ENCODE measurements at places on chromosomes 4 and X. TPM values are rescaled to one million over a fixed set of nuclear protein-coding genes. Genes with fewer than 3 reads are reported as not detected.

DNA sequence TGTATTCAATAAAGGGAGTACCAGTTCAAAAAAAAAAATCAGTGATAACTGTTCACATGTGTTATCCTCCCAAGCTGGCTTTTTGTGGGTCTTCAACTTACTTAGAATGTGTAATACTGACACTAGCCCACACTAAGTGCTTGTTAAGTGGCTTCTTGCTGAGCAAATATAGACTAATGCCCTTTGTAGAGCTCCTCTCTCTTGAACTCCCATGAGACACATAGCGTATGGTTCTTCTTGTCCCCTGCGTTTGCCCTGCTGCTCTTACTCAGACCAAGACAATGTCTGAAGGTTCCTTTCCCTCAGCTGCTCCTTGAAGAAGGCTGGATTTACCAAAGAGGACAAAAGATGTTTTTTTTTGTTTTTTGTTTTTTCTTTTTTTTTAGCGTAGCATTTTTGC lies 110.9 kb downstream of the FRAS1 start:
- no peak for DNase-seq
- H3K27ac ChIP-seq, result no peak overlapping the region
- no peaks in the 10 kb centered on the region for H3K36me3 ChIP-seq
- H3K4me1 ChIP-seq, result no peaks in the 10 kb centered on the region
- H3K4me3 ChIP-seq, result no peak overlapping the region

GRCh38 chrX:153800177-153800722 lies 5.8 kb downstream of the SSR4 start:
- no peak overlapping the region for H3K4me3 ChIP-seq
- peaks cover 9% of the 10 kb centered on the region for H3K4me1 ChIP-seq
- H3K27ac ChIP-seq, result no peak overlapping the region

TCEAL6 gene
- not detected for total RNA-seq

GRCh38 chr4:71444395-71444794 lies 105.6 kb downstream of the SLC4A4 start:
- H3K4me1 ChIP-seq, result no peaks in the 10 kb centered on the region
- no peak overlapping the region for H3K27ac ChIP-seq
- no peak for DNase-seq

- H3K4me1 ChIP-seq, result no peaks in the 10 kb centered on the region
- DNase-seq, result no peak
- no peak overlapping the region for H3K27ac ChIP-seq
- H3K27me3 ChIP-seq, result no peaks in the 10 kb centered on the region
These were observed 62.9 kb upstream of the NDST3 start for GRCh38 chr4:117971403-117971802.

GLRB gene
- total RNA-seq, result 6.2 TPM

HSFX4 gene
- not detected for total RNA-seq

TEX13C gene
- total RNA-seq, result not detected

GRCh38 chrX:131621650-131622049 lies 77.8 kb downstream of the OR13H1 start:
- H3K36me3 ChIP-seq, result no peaks in the 10 kb centered on the region
- no peak overlapping the region for H3K4me3 ChIP-seq
- no peak for DNase-seq

MID1IP1 gene
- 25.1 TPM for total RNA-seq

GRCh38 chr4:8072235-8072968 lies 86.2 kb downstream of the ABLIM2 start:
- H3K36me3 ChIP-seq, result no peaks in the 10 kb centered on the region
- H3K27ac ChIP-seq, result no peak overlapping the region
- H3K27me3 ChIP-seq, result no peaks in the 10 kb centered on the region
- no peak for DNase-seq
- H3K4me3 ChIP-seq, result no peak overlapping the region

DNA sequence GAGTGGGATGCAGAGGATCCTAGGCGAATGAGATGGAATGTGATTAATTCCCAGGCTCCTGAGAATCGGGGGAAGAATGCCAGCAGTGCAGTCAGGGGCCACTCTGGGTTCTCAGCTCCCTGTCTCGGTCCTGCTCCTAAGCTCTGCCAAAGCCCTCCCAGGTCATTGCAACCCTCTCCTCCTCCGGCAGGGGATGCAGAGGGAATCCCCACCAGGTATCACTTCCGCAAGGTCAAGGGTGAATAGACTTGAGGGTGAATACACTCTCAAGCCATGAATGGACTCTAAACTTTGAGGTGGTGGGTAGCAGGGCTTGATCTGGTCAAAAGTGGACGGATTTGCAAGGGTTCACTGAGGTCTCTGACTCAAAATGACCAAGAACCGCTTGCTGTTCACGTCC lies 139.3 kb upstream of the MXRA5 start:
- no peak overlapping the region for H3K27ac ChIP-seq
- no peaks in the 10 kb centered on the region for H3K27me3 ChIP-seq
- H3K4me3 ChIP-seq, result no peak overlapping the region
- H3K36me3 ChIP-seq, result no peaks in the 10 kb centered on the region

DNA sequence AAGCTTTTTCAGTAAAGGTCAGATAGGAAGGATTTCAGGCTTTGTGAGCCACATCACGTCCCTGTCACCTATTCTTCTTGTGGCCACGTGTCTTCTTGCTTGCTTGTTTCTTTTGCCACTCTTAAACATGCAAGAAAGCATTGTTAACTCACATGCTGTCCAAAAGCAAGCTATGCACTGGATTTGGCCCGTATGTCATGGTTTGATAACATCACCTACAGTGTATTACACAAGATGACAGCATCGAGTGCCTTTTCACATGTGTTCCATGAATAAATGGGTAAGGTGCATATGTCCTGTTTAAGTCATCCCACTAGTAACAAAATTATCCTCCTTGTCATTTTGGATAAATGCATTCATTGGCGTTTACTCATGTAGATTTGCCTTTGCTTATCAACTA lies 468.0 kb upstream of the FAT1 start:
- no peaks in the 10 kb centered on the region for H3K36me3 ChIP-seq
- DNase-seq, result no peak
- no peak overlapping the region for H3K4me3 ChIP-seq
- H3K4me1 ChIP-seq, result no peaks in the 10 kb centered on the region
- no peaks in the 10 kb centered on the region for H3K27me3 ChIP-seq
- no peak overlapping the region for H3K27ac ChIP-seq

DNA sequence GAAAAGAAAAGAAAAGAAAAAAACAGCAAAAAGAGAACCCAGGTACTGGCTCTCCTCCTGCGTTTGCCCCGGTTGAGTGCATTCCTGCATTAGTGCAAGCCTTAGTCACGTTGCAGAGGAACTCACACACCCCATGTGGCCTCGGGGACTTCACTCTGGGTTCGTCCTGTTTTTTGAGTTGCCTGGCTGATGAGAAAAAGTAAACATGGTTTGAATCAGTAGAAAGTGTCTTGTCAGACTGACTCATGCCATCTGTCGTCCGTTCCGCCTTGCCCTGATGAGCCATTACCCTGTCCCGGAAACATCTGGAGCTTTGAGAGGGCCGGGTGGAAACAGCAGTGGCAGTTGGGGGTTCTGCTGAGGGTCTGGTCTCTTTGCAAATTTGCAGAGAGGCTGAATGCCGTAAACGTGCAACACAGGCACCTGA lies 16.3 kb downstream of the CD99 start:
- H3K4me1 ChIP-seq, result peaks cover 74% of the 10 kb centered on the region
- H3K36me3 ChIP-seq, result peaks cover 3% of the 10 kb centered on the region
- peak; percentile 60 for DNase-seq
- H3K27me3 ChIP-seq, result no peaks in the 10 kb centered on the region

GRCh38 chrX:128021566-128021965 lies 30.6 kb downstream of the ACTRT1 start:
- peak; percentile 62 for DNase-seq
- no peak overlapping the region for H3K4me3 ChIP-seq
- H3K27me3 ChIP-seq, result no peaks in the 10 kb centered on the region
- H3K4me1 ChIP-seq, result peaks cover 18% of the 10 kb centered on the region
- peak overlapping the region; percentile 79 for H3K27ac ChIP-seq
- no peaks in the 10 kb centered on the region for H3K36me3 ChIP-seq

GRCh38 chr4:76881375-76881774 lies 16.6 kb downstream of the SOWAHB start:
- H3K27me3 ChIP-seq, result no peaks in the 10 kb centered on the region
- no peak overlapping the region for H3K27ac ChIP-seq
- DNase-seq, result no peak
- H3K4me1 ChIP-seq, result peaks cover 7% of the 10 kb centered on the region

GRCh38 chrX:129115104-129115503 lies 408.2 kb downstream of the SMARCA1 start:
- no peaks in the 10 kb centered on the region for H3K36me3 ChIP-seq
- no peaks in the 10 kb centered on the region for H3K4me1 ChIP-seq
- H3K27ac ChIP-seq, result no peak overlapping the region
- H3K4me3 ChIP-seq, result no peak overlapping the region

DNA sequence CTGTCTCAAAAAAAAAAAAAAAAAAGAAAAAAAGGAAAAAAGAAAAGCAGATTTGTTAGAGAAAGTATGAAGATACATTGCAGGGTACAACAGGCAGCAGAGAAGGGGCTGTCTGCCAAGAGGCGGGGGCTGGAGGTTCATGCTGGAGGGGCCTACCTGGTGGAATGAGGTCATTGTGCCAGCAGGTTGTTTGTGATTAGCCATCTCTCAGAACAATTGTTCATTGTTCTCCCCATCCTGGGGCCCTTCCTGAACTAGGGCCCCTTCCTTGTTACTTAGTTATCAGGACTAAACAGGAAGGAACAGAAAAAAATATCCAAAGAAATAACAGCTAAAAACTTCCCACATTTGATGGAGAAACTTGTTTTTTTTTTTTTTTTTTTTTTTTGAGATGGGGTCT lies 14.0 kb upstream of the GPKOW start:
- H3K4me1 ChIP-seq, result peaks cover 7% of the 10 kb centered on the region
- H3K36me3 ChIP-seq, result no peaks in the 10 kb centered on the region
- no peak overlapping the region for H3K4me3 ChIP-seq
- H3K27me3 ChIP-seq, result no peaks in the 10 kb centered on the region
- H3K27ac ChIP-seq, result peak overlapping the region; percentile 65

GRCh38 chrX:74804574-74804973 lies 120.7 kb downstream of the NEXMIF start:
- no peak for DNase-seq
- H3K4me3 ChIP-seq, result no peak overlapping the region
- no peaks in the 10 kb centered on the region for H3K36me3 ChIP-seq

DNA sequence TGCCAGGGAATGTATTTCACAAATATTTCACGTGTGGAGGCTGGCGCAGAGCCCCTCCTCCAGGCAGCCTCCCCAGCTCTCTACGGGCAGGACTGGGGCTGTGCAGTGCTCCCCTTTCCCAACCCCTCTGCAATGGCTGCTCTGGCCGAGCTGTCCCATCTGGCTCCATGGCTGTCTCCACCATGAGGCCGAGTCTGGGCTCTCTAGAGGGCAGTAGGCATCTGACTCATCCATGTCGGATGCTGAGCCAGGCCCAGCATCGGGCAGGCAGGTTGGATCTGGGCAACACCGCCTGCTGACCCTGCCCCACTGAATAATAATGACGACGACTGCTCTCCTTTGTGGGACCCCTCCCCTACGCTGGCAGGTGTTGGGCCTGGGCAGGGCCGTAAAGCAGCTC lies 11.0 kb upstream of the SH3TC1 start:
- H3K4me1 ChIP-seq, result peaks cover 45% of the 10 kb centered on the region
- no peaks in the 10 kb centered on the region for H3K36me3 ChIP-seq
- DNase-seq, result peak; percentile 22
- H3K4me3 ChIP-seq, result no peak overlapping the region
- peak overlapping the region; percentile 5 for H3K27ac ChIP-seq
- no peaks in the 10 kb centered on the region for H3K27me3 ChIP-seq

- H3K36me3 ChIP-seq, result no peaks in the 10 kb centered on the region
- no peak for DNase-seq
- no peak overlapping the region for H3K27ac ChIP-seq
- H3K27me3 ChIP-seq, result no peaks in the 10 kb centered on the region
- H3K4me3 ChIP-seq, result no peak overlapping the region
These were observed 27.1 kb downstream of the KCTD8 start for GRCh38 chr4:44421330-44422065.

SHOX gene
- not detected for total RNA-seq

DTHD1 gene
- total RNA-seq, result not detected

GRCh38 chr4:138680256-138680655 lies 335.3 kb upstream of the NOCT start:
- H3K27me3 ChIP-seq, result peaks cover 46% of the 10 kb centered on the region
- H3K4me1 ChIP-seq, result no peaks in the 10 kb centered on the region
- no peak overlapping the region for H3K27ac ChIP-seq
- no peak overlapping the region for H3K4me3 ChIP-seq
- H3K36me3 ChIP-seq, result no peaks in the 10 kb centered on the region
- DNase-seq, result no peak

DNA sequence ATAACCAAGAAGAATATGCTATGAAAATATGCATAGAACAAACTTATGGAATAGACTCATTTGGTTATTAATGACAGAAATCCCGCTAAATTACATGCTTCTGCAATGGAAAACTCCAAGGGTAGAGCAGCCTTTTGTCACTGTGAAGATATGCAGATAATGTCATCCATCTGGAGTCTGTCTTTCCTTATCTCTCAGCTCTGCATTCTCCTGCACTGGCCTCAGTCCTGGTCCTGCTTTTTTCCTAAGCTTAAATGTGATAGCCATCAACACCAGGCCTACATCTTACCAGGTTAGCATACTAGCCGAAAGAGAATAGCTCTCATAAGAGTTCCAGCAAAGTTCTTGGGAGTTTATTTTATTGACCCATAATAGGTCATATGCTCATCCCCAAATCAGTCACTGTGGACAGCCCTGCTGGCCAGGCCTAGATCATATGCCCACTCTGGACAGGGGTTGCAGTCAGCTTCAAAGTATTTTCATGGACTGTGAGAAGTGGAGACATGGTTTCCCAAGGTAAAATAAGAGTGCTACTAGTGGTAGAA lies 86.5 kb upstream of the LEF1 start:
- no peak overlapping the region for H3K27ac ChIP-seq
- DNase-seq, result no peak
- H3K4me1 ChIP-seq, result no peaks in the 10 kb centered on the region

DNA sequence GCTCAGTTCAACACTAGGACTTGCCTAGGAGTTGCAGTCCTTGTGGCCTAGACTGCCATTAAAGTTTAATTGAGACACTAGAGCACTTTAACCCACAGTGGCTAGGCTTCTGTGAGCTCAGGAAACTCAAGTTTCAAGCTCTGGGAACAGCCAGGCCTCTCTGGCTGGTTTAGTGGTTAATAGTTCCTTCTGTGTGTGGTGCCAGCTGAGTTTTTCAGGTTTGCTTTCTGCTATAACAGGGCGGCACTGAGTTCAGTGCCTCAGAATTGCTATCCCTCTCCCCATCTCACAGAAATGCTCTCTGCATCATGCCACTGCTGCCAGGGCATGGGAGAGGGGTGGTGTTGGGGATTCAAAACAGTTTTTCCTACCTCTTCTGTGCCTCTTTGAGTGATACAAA lies 15.9 kb downstream of the MMAA start:
- no peaks in the 10 kb centered on the region for H3K27me3 ChIP-seq
- no peaks in the 10 kb centered on the region for H3K4me1 ChIP-seq
- DNase-seq, result no peak
- no peaks in the 10 kb centered on the region for H3K36me3 ChIP-seq
- H3K4me3 ChIP-seq, result no peak overlapping the region

BST1 gene
- total RNA-seq, result 6.6 TPM

Data from endothelial cell of umbilical vein (primary cell).